ENCODE measurements at places on chromosomes 3 and 15.

DNA sequence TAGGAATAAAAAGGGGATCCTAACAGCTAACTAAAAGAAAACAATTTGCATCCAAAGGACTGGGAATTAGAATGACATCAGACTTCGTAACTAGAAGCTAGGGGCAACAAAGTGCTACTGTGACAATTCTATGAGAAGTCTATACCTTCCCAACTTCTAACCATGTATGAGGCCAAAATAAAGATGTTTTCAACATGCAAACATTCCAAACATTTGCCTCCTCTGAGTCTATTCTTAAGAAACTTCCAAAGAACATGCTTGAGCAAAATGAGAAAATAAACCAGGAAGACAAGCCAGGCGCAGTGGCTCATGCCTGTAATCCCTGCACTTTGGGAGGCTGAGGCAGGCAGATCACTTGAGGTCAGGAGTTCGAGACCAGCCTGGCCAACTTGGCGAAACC lies 13.1 kb upstream of the RNF7 start:
- no peak for ATAC-seq

DNA sequence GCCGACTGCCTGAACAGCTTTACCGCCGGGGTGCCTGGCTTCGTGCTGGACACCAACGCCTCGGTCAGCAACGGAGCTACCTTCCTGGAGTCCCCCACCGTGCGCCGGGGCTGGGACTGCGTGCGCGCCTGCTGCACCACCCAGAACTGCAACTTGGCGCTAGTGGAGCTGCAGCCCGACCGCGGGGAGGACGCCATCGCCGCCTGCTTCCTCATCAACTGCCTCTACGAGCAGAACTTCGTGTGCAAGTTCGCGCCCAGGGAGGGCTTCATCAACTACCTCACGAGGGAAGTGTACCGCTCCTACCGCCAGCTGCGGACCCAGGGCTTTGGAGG lies 815 bp downstream of the SPINT1 start:
- ATAC-seq, result peak; percentile 51

- ATAC-seq, result peak; percentile 55
Measured at GRCh38 chr3:123586131-123586530, 1.3 kb upstream of the HACD2 start.

- peak; percentile 40 for ATAC-seq
Measured at GRCh38 chr3:151460774-151461450, at the start of gene IGSF10. TSS of gene IGSF10 (minus strand) at chr3:151461061. CDS start at chr3:151458709, 2,352 bp downstream.

DNA sequence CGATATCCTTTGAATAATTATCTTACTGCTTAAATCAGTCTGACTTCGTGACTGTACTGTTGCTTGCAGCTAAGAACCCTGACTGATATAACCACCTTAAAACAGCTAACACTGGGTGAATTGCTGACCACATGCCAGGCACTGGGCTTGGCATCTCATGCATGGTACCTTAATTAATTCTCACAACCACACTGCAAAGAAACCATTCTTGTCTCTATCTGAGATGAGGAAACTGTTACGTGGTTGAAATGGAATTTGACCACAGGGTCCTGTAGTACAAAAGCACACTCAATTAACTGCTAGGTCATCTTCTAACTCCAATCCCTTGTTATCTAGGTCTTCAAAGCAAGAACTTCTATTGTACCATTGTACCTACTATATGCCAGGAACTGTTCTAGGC lies 92.7 kb upstream of the PRICKLE2 start:
- ATAC-seq, result no peak

GRCh38 chr3:178655488-178655887 lies 119.3 kb downstream of the KCNMB2 start:
- no peak for ATAC-seq

- ATAC-seq, result peak; percentile 23
Measured at GRCh38 chr3:25508433-25508832, 80.4 kb downstream of the RARB start.

- no peak for ATAC-seq
Measured at GRCh38 chr15:101044625-101045235, 125.6 kb downstream of the LRRK1 start.

- ATAC-seq, result no peak
Measured at GRCh38 chr3:30408105-30408557, 198.3 kb upstream of the TGFBR2 start.

DNA sequence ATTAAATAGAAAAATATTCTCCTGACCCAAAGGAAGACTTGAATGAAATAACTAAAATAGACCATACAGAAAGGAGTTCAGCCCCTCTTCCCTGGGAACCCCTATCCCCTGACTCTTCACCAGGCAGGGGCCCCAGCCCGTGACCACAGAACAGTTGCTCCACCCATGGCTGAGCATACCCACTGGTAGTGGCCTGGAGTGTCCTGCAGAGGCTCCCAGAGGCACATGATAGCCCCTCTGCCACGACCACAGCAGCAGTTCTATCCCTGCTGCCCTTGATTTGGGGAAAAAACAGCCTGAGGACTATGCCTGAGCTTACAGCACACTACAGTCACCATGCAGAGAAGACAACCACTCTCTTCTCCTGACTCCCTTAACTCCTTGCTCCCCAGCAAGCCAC lies 31.8 kb downstream of the TTC14 start:
- peak; percentile 53 for ATAC-seq

- peak; percentile 48 for ATAC-seq
Measured at GRCh38 chr3:151896246-151897012, 23.0 kb downstream of the SUCNR1 start.

DNA sequence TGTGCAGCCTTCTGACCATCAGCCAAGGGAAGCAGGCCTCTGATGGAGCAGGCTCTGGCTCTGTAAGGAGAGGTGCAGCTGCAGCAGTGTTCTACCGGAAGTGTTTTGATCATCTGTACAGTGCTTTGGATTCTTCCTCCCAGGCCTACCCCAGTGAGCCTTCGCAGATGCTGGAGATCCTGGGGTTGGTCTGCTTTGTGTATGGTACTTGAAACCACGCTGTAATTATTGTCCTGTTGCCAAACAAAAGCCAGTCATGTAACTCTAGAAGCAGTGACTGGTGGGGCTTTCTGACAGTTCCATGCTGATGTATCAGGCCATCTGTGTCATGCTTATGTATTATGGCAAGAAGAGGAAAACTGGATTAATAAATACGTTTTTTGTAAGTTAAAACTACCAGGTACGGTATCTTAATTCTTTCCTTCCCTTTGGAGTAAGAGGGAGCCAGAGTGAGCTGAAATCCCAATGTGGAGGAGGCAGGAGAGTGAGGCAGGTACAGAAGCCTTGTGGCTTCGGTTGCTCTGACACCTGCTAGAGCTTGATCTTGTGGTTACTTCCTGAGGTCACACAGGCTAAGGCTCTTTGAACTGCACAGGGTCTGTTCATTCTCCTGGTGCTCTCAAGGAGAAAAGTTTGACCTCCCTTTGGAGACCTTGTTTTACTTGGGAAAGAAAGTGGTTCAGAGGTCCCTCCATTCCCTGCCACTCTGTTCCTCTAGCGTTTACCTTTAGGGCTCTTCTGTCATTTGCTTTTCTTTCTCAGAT lies 3.7 kb downstream of the TMEM42 start:
- no peak for ATAC-seq

DNA sequence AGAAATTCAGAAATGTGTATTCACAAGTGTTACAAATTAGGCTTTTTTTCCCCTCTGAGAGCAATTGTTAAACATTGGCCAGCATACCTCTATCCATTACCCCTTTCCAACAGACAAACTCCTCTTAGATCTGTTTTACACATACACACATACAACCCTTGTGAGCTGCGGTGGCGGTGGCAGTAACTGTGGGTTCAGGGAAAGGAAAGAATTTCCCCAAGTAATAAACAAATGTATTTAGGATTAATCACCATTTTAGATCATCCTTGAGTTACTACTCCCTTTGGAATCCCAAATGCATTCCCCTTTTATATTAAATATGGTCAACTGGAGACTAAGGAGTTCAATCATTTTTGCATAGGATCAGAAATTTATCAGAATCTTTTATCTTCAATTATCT lies 667.0 kb downstream of the FHIT start:
- no peak for ATAC-seq

- no peak for ATAC-seq
Measured at GRCh38 chr3:139521816-139522215, 17.7 kb downstream of the RBP1 start.

DNA sequence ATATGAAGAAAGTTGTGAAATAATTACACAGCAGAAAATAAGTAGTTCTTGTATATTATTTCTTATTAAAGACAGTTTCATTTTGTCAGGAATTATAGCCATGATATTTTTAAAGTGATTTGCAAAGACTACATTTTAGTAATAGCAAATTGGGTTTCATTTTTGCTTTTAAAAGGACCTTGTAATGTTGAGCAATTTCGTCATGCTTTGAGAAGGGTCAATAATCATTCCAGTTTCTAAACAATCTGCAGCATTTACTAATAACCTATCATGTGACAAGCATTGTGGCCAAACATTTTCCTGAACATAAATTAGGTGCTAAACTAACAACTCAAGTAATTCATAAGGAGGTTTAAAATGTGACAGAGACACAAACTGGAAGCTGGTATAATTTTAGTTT lies 214.4 kb upstream of the CBLB start:
- ATAC-seq, result no peak

GRCh38 chr3:159451482-159451881 lies 537.2 kb upstream of the IL12A start:
- ATAC-seq, result no peak

DNA sequence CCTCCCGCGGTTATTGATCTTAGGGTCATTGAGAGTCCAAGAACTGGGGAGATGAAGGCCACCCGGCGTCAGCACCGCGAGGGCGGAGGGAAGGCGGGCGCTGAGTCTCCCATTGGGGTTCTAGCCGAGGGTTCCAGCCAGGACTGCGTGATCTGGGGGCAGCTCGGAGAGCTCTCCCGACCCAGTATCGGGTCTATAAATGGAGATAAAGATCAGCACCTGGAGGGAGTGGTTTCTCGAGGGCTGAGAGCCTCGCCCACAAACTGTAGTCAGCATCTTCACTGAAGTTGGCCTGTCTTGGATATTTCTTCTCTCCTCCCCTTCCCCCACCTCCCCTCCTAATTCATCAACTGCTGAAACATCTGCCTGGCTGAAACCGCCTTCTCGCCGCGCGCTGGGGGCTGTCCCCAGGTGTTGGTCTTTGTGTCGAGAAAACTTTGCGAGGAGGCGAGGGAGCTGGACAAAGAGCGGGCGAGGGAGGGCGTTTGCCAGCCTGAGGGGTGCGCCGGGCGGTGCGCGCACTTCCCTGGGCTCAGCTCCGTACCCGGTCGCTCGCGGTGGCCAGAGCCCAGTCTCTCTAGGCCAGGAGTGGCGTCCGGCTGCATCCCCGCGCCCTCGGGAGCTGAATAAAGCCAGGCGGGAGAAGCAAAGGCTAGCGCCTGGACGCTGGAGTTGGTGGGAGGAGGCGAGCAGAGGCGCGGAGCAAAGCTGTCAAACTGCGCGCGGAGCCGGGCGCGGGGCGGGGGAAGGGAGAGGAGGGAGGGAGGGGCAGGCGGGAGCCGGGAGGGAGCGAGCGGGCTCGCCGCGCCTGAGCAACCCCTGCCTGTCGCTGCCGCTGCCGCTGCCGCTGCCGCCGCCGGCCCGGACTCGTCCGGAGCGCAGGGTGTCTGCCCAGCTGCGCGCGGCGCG lies at the start of gene ST8SIA2:
Gene ST8SIA2 (plus strand): TSS at position 811 of the 909 bp plus-strand sequence. CDS start 184 bp downstream, outside the sequence.
- ATAC-seq, result peak; percentile 24

- no peak for ATAC-seq
Measured at GRCh38 chr3:71868876-71869275, 83.9 kb upstream of the PROK2 start.

DNA sequence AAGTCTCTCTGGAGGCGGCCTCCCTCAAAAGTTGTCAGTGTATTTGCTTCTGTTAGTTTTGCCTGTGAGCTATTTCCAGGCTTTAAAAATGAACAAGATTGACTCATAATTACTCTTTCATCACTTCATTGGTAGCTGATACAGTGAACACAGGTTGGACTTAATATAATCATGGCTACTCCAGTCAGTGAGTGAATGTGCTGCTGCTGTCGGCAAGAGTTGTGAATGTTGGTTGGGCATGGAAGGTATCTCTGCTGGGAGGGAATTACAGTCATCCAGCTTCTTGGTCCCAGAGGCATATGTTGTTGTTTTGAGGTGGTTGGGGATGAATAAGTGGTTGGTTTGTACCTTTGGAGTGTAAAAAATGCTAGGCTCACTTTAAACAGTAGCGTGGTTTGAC lies 11.5 kb downstream of the TCF12 start:
- ATAC-seq, result no peak

DNA sequence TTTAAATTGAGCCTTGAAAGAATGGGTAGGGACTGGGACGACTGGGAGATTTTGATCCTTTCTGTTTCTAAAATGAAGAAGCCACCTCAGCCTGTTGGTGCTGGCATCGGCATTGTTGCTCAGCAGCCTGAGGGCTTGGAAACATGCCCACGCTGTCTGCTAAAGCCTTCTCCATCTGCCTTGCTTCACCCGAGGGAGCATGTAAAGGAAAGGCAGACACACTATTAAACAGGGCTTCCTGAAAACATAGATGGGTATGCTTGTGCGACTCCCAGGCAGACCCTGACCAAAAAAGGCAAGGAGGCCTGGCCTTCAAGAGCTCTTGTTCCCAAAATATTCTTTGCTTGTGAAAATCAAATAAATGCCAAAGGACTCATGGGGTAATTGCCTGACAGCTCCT lies 84.2 kb upstream of the SLC4A7 start:
- ATAC-seq, result peak; percentile 88

DNA sequence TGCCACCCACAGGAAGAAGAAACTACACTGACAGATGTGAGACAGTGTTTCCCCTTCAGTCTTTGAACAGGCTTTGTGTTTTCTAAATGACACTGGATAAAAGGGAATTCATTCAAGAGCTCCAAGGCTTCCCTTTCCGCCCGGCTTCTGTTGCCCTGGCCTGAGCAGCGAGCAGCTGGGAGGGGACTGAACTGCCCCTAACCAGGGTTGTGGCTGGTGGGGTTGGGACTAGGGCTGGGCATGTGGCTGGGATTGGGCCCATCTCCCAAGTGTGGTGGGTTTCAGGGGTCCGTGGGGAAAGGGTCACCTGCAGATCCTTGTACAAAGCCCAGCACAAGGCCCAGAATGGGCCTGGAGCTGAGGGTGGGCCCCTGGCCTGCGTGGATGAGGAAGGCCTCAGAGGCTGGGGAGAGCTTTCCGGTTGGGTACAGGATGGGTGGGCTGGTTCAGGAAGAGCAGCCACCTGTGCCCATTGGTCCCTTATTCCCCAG lies 10.4 kb downstream of the VILL start:
- ATAC-seq, result no peak

DNA sequence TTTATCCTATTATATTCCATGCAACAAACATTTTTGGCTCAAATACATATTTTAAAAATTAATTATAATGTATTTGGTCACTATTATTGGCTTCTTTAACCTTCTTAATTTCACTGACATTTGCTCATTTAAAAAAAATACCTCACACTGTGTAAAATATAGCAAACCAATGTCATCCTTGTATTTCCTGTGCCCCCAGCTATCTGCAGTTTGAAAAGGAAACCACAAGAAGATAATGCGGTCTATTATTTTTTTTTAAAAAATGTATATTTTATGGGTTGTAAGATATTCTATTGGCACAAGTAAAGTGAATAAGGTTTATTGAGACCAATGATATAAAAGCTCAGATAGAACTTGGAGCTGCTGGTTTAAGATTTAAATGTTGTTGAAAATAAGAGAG lies 904.2 kb downstream of the SI start:
- no peak for ATAC-seq

GRCh38 chr15:58438956-58439355 lies 7.2 kb downstream of the LIPC start:
- ATAC-seq, result peak; percentile 92

GRCh38 chr3:38542401-38543298 lies 46.5 kb downstream of the EXOG start:
- peak; percentile 68 for ATAC-seq

GRCh38 chr3:194296454-194297263 lies 54.5 kb downstream of the CPN2 start:
- peak; percentile 88 for ATAC-seq
